Anterior cingulate cortex (tissue), 58 donors: ENCODE measurements at places on chromosomes 12 and 14.

- no peak for DNase-seq
Measured at GRCh38 chr14:103846543-103847450, 578 bp downstream of the PPP1R13B start.

- DNase-seq: no peak
Measured at GRCh38 chr14:58479975-58480374, 52.5 kb downstream of the KIAA0586 start.

- no peak for DNase-seq
Measured at GRCh38 chr12:115946092-115946491, 331.4 kb downstream of the MED13L start.

DNA sequence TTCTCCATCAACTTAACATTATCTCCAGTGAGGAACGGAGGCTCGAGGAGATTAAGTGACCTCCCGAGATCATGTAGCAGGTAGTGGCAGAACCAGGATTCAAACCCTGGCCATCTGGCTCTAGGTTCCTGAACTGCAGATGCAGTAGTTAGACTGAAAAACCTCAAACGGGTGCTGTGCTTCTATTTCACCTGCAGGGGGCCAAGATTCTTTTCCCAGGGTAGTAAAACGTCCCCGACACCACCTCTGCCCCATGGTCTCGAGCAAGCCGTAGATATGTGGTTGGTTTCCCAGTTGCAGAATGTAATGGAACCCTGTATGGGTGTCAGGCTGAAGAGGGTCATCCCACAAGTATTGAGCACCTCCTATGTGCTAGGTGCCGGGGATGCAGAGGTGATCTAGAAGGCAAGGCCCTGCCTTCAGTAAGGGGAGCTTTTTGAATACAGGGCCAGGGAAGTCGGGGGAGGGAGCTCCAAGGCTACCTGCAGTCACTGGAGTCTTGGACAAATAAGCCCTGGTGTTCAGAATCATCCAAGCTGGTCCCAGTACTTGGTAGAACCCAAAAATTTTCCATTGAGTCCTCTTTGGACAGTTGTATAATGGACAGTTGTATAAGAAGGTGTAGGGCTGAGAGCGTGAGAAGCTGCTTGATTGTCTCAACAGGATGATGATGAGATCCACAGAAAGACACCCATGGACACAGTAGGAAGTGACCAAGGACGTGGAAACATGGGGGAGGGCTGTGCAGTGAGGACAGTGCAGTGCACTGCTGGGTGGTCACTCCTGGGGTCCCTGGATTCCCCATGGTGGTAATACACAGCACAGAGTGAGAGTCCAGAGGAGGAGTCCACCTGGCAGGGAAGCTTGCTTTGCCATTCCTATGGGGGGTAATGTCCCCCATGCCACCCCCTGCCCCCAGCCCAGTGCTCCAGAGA is 197.2 kb downstream of the CHST11 start:
- no peak for DNase-seq

DNA sequence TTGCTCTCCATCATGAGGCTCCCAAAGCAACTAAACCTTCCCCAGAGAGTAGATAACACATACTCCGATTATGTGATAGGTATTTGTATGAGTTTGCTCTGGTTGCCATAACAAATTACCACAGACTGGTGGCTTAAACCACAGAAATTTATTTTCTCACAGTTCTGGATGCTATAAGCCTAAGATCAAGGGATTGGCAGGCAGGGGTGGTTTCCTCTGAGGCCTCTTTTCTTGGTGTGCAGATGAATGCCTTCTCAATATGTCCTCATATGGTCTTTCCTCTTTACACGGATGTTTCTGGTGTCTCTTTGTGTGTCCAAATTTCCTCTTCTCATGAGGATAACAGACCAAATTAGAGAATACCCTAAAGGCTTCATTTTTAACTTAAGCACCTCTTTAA is 285.8 kb upstream of the GRIP1 start:
- DNase-seq: no peak

DNA sequence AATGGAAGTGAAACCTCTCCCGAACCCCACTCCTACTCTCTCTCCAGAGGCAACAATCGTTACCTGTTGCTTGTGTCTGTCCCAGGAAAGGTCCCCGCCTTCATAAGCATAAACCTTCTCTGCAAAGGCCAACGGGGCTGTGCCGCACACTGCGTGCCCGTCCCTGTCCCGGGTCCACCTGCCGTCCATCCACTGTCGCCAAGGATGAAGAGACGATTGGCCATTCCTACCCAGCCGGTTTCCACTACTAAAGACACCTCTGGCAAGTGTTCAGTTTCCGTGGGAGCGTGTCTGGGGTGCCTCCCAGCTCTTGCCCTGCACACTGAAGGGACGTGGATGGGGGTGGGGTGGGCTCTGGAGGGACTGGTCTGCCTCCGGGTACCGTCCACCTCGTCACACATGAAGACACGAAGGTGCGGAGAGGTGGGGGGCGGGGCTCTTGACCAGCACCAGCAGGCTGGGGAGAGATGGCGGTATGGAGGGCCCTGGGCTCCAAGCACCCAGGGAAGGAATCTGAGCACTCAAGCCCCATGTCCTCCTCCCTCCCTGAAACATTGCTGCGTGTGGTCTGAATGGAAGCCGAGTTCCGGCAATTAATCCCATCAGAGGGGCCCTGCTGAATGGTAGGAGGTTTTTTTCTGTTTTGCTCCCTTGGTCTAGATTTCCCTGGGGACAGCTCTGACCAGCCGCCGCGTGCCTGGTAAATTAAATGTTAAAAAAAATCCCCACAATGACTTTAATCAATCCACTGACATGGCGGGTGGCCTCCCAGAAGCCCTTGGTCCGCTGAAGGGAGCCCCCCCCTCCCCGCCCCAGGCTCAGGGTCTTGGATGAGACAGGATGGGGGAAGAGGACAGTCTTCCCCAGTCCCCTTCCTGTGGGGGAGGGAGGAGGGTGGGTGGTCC is 4.1 kb upstream of the KIF26A start:
- DNase-seq: no peak

- no peak for DNase-seq
Measured at GRCh38 chr14:101347893-101348777, 213.2 kb upstream of the DIO3 start.

DNA sequence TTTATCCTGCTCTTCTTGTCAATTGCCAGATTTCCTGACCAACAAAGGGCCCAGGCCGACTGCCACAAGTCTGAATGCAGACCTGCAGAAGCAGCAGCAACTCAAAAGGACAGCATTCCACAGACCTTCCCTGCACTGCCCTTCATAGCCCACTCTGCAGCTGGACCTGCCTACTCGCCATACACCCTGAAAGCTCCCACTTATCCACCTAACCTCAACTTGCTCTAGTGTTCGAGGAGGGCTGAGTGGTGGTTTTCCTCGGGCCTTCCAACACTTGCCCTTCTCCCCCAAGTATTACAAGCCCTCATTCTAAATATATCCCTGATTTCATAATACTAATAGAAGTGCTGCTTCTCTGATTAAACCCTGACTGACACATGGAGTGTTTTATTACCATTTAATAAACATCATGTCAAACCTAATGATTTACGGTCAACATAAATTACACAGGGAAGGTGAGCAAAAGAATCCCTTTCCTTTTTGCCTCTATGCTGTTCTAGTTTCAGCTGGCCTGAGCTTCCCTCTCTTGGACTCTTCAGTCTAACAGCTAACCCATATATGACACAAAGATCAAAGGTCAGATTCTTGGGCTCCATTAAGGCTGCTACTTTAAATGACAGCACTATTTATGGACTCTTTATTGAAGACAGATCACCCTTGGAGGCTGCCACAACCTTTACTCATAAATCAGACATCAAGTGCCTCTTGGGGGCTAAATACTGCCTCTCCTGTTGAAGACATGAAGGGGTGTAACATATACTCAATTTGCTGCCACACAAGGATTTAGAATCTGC is 1546.9 kb upstream of the TMEM132C start:
- DNase-seq: no peak

- no peak for DNase-seq
Measured at GRCh38 chr12:108315486-108316105, 23.5 kb downstream of the CMKLR1 start.

DNA sequence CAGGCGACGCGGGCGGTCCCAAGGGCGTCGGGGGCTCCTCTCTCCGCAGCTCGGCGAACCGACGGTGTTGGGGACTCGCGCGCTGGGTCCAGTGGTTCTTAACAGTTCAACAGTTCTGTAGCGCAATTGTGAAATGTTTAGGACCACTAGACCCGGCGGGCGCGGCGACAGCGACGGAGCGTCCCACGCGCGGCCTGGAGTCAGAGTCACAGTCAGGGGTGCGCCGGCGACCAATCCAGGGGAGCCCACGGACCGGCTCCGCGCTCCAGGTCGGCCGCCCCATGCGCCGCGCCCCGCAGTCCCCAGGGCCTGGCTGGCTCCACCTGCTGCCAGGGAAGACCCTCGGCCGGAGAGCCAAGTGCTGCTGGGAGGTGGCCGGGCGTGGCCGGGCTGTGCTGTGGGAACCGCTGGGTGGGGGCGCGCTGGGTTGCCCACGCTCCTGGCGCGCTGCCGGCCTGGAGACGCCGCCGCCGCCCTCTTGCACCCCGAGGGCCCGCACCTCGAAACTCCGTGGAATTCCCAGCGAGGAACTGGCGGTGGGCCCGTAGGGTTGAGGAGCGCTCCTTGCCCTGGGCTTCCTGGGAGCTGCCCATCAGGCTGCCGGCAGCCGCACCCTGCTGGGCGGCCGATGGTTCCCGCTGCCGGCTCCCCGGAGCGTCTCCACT is 20.9 kb upstream of the KIF26A start:
- DNase-seq: no peak

DNA sequence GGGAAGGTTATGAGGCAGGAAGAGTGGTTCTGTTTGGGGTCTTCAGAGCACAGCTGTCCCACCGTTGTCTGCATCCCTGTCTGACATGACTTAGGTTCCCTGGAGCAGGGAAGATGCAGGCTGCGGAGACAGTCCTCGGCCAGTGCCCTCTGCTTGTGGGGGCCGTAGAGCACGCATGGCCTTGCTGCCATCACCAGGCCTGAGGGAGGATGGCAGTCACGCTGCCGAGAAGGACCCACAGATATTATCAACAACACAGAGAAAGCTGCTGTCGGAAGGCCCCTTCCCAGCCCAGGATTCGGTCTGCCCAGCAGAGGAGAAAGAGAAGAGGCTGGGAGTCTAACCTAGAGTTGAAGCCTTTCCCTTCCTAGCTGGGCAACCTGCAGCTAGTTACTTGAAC is 35.0 kb downstream of the ERH start:
- no peak for DNase-seq

- no peak for DNase-seq
Measured at GRCh38 chr14:61567838-61568571, 127.3 kb upstream of the HIF1A start.

DNA sequence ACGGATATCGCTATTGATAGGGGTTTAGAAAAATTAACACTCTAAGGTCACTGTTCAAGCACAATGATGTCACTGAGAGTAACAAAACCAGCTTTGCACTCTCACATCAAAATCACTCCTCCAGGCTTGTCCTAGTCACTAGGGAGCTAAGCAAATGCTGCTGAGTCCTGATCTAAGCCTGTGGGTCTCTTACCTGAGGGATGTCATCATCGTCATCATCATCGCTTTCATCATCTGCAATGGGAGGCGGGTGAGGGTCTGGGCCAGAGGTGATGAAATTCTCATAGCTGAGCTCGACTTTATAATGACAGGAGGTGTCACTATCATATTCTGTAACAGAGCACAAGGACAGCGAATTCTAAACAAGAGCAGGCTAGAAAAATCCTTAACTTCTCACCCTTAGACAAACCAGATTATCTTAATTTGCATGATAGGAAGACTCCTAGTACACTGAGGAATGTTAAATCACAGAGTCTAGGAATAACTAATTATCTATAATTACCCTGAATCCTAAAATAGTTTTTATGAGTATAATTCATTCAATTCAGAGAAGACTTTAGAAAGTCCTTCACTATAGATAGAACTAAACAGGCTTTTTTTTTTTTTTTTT is 83.0 kb downstream of the TRAFD1 start:
- no peak for DNase-seq

GRCh38 chr12:4289231-4289878 is 15.8 kb downstream of the CCND2 start:
- DNase-seq: no peak

- no peak for DNase-seq
Measured at GRCh38 chr12:1639538-1639937, 10.5 kb downstream of the WNT5B start.

GRCh38 chr12:111361717-111362576 is 6.9 kb downstream of the PHETA1 start:
- DNase-seq: no peak

DNA sequence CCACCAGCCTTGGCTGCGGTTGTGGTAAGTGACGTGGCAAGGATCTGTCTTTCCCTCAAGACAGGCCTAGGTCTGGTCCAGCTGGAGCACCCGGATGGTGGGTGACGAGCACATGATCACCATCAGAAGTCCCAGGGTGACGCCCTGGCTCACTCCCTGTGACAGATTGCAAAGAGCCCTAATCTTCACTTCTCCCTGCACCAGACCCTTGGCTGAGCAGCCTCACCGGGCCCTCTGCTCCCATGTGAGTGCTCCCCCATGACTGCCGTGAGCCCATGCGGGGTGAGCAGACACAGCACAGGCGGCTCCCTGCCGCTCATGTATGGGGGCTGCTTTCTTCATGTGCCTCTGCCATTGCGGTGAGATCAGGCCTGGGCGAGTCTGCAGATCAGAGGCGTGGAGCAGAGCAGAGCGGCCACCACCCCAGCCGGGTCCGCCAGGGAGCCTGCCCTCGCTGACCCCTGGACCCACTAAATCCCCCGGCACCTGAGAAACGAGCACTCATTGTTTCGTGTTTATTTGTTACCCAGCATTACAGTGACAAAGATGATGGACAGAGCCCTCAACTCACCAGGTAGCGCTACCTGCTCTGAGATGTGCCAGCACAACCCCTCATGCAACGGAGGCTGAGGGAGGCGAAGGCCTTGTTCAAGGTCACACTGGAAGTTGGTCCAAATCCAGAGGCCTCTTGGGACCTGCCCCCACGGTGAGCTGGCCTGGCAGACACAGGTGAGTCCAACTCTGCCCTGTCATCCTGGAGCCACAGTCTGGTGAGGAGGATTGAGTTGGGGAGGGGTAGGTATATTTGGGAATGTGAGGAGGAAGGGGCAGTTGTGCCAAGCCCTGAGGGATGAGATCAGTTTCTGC is 9.3 kb upstream of the DIO3 start:
- no peak for DNase-seq

- DNase-seq: no peak
Measured at GRCh38 chr12:43636725-43637463, 84.9 kb upstream of the ADAMTS20 start.

DNA sequence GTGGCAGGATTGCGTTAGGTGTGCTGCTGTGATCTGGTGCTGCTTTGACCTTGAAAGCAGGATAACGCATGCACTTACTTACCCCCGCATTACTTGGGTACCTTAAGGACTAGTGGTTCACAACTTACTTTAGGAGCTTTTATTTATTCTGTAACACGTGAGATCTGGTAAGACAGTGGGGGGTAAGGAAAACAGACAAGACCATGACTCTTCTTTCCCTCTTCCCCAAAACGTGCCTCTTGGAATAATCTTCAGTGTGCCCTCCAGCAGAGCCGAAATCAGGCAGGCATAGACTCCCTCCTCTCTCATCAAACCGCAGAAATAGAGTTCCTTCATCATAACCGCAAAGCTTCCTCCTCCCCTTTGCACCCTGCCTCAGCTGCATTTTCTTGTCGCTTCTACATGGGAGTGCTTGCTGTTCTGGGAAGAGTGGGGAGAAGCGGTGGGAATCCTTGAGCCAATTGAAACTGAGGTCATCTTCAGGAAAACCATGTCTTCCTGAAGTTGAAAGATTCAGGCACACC is 43.4 kb downstream of the RAD52 start:
- no peak for DNase-seq
